ENCODE measurements at places on chromosomes 11 and 22.

DNA sequence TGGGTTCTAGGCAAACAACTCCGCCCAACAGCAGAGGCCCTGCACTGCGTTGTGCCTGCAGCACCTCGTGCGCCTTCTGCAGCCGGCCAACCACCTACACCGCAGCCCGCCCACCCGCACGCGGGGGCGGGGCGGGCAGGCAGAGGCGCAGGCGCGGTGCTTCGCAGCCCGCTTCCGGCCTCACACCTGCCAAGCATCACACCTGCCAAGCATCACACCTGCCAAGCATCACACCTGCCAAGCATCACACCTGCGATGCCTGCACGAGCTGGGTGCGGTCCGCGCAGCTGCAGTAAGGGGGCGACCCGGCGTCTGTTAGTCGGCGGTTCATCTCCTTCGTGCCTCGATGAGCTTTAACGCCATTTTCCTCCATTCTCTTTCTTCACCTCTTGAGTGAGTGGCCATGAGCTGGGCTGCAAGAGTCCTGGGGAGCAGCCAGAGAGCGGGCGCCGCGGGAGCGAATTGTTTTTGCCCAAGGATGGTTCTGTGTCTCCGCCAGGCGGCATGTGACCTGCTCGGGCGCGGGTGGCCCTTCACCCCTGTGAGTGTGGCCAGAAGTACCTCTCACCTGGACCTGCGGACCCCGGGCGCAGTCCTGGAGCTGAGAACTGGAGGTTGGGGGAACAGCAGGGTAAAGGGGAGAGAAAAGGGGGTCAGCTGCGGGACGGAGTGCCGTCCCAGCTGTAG lies at the start of gene LDHAL6A:
TSS of gene LDHAL6A (plus strand) at position 171 of the 687 bp plus-strand sequence. CDS start 825 bp downstream, outside the sequence.
- peak; percentile 34 for DNase-seq

DNA sequence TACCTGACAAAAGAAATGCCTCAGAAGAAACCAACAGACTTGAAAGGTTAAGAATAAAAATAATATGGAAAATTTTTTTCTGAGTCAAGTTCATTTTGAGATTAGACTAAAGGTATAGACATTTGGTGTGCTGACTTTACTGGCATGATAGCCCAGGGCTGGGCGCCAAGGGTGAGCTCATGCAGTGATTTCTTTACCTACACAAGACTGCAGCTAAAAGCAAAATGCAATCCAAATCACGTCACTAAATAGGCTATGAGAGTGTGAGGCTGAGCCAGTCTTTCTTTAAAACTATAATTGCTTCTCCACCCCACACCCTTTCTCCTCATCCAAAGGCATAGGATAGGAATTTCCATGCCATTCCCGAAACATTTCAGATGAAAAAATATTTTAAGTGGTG lies 196.5 kb downstream of the FAM76B start:
- DNase-seq, result peak; percentile 67

- DNase-seq, result no peak
These were observed 86.8 kb downstream of the BMAL1 start for GRCh38 chr11:13364388-13364787.

- DNase-seq, result no peak
These were observed 98.6 kb upstream of the SYT13 start for GRCh38 chr11:45384711-45385241.

DNA sequence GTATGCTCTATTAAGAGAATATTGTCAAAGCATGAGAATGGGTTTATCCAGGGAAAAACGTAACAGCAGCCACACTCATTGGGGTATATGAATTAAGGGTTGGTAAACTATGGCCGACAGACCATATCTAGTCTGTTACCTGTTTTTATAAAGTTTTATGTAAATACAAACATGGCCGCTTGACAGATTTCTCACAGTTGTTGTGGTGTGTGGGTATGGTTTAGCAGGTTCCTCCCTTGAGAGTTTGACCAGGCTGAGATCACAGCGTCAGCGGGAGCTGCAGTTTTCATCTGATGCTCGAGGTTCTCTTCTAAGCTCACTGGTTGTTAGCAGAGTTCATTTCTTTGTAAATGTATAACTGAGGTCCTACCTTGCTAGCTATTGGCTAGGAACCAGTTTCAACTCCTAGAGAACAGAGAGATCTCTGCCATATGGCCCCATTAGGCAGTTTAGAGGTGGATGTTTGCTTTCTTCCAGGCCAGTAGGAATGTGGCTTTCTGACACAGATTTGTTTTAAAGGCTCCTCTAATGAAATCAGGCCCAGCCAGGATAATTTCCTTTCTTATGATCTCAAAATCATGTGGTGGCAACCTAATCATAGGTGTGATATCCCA lies 45.5 kb upstream of the GRIK4 start:
- DNase-seq, result peak; percentile 54

GRCh38 chr22:27875951-27876350 lies 43.1 kb downstream of the PITPNB start:
- DNase-seq, result no peak
